Heart left ventricle (tissue), 16 donors: ENCODE measurements at places on chromosomes 5 and 9. TPM values are rescaled to one million over a fixed set of nuclear protein-coding genes. Genes with fewer than 3 reads are reported as not detected.
A peak's percentile ranks its signal among the peaks of the same experiment; 100 is the strongest.

GRCh38 chr9:9341203-9341602 lies 1271.6 kb downstream of the PTPRD start:
- DNase-seq, result no peak

GRCh38 chr5:68369457-68370125 lies 154.0 kb downstream of the PIK3R1 start:
- DNase-seq, result no peak

GRCh38 chr9:17942498-17942897 lies 363.6 kb downstream of the SH3GL2 start:
- no peak for DNase-seq

- DNase-seq, result peak; percentile 80
Measured at GRCh38 chr9:88949425-88949824, 41.8 kb upstream of the S1PR3 start.

DNA sequence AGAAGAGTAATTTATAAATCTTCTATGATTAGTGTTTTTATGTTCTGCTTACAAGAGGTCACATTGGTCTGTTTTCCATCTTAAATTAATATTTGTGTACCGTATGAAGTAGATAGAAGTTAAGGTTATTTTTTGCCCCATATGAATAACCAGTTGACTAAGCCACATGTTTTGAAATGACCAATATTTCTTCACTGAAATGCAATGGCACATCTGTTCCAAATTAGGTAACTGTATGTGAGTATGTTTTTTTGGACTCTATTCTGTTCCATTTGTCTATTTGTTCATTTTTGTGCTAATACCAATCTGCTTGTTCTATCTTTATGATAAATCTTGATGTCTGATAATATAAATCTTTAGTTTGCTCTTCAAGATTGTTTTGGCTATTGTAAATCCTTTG lies 17.7 kb downstream of the JAK2 start:
- DNase-seq, result no peak

- peak; percentile 34 for DNase-seq
Measured at GRCh38 chr9:36407122-36407723, 7.2 kb upstream of the RNF38 start.

TAF1L gene
- total RNA-seq, result not detected

- DNase-seq, result no peak
Measured at GRCh38 chr5:90866333-90866732, 307.7 kb downstream of the ADGRV1 start.

DNA sequence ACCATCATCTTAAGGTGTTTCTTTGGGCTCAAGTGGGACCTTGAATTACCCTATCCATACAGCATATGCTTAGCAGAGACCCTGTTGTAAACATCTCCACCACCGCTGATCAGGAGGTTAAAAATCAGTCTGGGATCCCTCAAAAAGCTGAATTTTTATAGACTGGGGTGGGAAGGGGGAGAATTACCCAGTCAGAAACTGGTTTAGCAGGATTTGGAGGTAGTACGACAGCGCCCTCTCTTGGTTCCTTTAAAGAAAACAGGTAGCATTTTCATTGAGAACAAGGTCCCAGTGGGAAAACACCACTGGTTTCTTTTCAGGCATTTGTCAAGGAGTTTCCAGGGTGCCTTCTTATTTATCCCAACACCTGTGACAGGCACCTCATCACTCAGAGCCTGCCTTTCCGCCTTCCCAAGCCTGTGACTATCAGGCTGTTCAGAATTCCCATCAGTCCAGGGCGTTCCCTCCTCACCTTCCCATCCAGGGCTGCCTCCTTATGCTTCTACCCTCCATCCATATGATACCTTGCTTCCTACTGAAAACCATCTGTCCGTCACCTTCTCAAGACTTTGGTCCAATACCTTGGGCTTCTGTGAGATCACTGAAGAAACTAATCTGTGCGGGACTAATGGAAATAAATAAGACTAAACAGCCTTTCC lies 203.8 kb upstream of the RAI14 start:
- no peak for DNase-seq

DNA sequence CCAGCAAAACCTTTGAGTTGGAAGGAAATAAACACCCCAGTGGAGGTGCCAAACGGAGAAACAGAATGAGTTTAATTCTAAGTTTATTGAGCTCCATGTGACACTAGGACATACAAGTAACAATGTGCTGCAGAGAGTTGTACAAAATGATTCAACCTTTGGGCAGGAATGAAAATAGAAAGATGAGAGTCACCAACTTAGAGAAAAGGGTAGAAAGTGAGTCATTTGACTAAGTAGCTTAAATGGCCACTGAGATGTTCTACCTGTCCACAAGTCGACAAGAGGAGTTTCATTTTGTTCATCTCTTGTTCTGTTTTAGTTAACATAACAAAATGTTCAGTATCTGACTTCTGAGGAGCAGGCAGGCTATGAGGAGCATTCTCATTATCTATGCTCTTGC lies 284.7 kb downstream of the NR2F1-AS1 start:
- no peak for DNase-seq

CAMK4 gene
- total RNA-seq, result 0.71 TPM

ZNF454 gene
- total RNA-seq, result 1.7 TPM

DMGDH gene
- 3.2 TPM for total RNA-seq

DNA sequence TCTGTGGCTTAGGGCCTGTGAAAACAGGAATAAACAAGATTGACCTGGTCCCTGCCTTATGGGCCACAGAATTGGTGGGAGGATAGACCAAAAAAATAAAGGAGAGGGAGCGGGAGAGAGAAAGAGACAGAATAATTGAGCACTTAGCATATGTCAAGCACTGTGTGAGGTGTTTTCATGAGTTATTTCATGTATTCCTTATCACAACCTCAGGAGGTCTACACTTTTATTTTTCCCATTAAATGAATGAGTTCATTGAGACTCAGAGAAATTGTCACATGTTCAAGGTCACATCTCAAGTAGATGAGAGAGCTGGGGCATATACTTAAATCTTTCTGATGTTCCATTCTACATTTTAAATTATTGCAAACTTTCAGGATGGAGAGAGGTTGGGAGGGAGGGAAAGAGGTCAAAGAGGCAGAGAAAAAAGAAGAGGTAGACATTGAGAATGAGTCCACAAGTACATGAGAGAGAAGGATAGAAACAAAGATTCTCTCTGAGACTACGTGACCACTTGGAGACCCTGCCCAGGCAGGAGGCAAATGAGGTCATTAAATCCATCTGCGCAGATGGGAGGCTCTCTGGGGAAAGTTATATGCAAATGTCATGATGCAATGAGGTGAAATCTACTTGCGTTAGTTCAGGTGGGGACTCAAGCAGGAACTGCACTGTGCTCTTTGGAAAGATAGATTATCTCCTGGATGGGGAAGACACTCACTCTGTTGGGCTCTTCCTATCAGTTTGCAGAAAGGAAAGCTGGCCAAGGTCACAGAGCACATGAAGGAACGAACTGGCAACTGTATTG lies 241.5 kb downstream of the PAPPA start:
- DNase-seq, result no peak

- no peak for DNase-seq
Measured at GRCh38 chr5:17463653-17464052, 34.4 kb upstream of the TAF11L2 start.

GNAQ gene
- total RNA-seq, result 34.1 TPM

LHX3 gene
- total RNA-seq, result not detected

DNA sequence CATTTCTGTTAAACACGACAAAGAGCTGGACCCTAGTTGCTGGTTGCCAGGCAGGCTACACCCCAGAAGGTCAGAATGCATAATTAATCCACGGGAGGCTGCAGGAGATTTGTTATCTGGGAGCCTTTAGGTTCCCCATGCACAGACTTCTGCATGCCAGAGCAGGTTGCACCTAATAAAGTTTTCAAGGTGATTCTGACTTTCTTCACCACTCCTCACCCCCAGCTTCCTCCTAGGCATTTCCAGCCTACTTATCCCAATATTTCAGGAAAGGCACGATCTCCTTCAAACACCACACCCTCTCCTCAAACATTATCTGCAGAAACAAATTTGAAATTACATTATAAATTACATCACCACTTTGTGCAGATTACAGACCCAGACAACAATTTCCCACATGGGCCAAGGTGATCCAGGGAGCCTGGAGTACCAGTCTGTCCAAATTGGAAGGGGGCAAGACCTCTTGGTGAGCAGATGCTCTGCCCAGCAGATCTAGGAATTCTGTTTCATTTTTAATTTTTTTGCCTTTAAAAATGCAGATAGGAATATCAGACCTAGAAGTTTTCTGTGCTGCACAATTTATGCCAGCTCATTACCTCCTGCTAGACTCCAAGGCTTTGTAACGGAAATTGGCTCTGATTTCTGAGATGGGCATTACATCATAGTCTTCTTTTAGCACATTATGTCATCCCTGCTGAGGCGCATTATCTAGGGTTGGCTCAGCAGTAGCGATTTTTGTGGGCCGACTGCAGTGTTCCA lies 363.4 kb upstream of the SLC30A5 start:
- peak; percentile 48 for DNase-seq

DNA sequence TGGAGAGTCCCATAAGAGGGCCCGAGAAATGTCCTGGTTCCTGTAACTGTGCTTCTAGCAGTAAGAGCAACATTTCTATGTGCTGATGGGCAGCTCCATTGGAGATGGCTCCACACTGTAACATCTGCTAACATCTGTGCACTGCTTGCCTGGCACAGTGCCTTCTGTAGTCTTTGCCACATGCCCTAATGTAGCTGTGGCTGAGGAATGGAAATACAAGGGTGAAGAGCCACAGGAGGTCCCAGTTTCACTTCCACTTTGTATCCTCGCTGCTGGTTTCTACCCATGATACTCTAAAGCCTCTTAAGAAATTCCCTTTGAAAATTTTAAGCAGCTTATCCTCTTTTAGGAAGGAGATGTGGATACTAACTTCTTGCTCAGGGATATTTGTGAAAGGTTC lies 97.4 kb downstream of the HOMER1 start:
- DNase-seq, result no peak

GRCh38 chr5:142537938-142538337 lies 148.0 kb downstream of the FGF1 start:
- DNase-seq, result no peak

POLE3 gene
- 27.7 TPM for total RNA-seq

- no peak for DNase-seq
Measured at GRCh38 chr9:92385477-92385876, 18.9 kb downstream of the OGN start.

DNA sequence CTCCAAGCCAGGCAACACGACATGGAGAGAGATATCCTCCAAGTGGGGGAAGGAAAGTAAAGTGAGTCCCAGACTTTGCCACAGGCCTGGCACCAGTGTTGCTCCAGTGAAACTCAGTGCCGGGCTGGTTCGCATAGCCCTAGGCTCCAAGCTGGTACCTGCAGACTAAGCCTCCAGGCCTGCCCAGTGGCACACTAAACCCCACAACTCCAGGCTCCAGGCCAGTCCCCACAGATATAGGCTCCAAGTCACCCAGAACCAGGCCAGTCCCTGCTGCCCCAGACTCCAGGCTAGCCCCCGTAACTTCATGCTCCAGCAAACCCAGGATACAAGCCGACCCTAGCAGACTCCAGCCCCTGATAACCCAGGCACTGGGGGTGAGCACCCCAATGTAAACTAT lies 23.0 kb upstream of the AP3B1 start:
- DNase-seq, result no peak

- no peak for DNase-seq
Measured at GRCh38 chr5:101969742-101970141, 326.3 kb downstream of the SLCO4C1 start.

CFAP90 gene
- not detected for total RNA-seq

DNA sequence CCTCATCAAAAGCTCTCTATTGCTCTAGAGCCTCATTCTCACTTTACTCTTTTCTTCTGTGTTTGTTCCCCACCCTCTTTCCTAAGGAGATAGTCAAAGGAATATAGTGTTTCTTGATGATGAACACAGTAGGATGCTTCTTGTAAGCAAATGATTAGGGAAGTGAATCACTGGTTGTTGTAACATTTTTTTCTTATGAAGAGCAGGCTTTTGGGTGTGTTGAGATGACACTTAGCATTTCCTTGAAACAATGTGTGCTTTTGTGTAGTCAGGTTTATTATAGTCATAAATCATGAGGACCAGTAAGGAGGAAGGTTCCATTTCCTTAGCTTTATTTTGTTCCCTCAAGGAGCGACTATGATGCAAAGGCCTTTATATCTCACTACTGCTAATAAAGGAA lies 1991.3 kb upstream of the C9orf72 start:
- DNase-seq, result no peak

DNA sequence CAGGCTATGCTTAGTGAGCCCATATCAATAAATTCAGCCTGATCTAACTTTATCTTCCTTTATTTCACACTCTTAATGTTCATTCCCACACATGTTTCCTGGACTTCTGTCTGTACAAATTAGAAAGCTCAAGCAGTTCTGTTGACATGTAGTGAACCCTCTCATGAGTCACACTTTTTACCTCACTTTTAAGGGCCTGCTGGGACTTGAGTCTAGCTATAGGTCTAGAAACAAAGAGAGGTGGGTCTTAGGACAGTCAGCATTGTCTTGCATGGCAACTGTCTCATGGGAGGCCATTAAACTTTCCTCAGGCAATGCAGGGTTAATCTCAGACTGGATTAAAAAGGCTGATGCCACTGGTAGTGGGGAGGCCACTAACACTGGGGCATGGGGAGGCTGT lies 8.6 kb upstream of the CCNH start:
- DNase-seq, result no peak

GABBR2 gene
- total RNA-seq, result 0.77 TPM

GRCh38 chr5:163172540-163173338 lies 264.7 kb upstream of the CCNG1 start:
- DNase-seq, result no peak

DNA sequence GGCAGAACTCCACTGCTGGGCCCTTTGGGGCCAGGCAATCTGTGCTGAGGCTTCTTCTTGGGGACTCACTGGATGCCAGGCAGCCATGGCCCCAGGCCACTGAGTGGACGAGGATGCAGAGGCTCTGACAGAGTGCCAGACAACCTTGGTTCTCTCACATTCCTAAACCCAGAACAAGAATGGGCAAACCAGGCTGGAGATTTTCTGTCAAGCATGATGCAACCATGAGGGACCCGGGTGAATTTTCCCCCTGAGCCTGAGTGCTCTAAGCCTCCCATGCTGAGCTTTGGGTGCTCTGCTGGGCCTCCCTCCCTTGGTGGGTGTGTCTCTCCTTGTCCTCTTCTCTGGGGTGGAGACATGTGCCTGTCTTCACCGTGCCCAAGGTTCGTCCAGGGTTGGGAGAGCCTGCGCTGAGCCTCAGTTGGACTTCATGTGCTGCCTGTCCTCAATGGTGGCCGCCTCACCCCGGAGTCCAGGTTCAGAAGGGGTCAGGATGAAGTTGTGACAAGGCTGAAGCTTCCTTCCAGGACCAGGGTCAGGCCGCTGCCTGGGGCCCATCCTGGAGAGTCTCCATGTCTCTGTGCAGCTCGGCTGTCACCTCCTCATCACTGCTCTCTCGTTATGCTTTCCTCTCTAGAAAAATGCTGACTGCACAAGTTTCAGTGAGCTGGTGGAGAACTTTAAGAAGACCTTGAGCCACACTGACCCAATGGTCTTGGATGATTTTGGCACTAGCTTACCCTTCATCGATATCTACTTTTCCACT lies 24.1 kb downstream of the PITX1 start:
- DNase-seq, result no peak
